NAMALWA (cell line): ENCODE measurements at places on chromosomes 4 and X.

DNA sequence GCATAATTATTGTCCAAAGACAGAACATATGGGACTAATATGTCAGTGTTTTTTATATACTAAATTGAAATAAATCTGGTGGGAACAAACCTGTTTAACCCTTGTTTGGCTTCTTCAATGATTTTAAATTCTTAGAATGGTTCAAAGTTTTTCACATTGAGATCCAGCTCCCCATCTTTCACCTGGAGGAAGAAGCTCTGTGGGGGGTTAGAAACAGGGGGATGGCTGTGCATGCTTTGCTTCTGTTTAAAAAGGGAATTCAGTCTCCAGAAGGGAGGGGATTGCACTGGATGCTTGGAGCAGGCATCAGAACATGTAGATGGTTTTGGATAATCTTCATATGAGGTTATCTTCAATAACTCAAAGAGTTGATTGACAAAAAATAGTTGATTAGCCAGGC, 72.1 kb downstream of the GALNT7 start:
- no peak for DNase-seq

GRCh38 chrX:313546-313945, 5.0 kb downstream of the GTPBP6 start:
- DNase-seq = no peak

DNA sequence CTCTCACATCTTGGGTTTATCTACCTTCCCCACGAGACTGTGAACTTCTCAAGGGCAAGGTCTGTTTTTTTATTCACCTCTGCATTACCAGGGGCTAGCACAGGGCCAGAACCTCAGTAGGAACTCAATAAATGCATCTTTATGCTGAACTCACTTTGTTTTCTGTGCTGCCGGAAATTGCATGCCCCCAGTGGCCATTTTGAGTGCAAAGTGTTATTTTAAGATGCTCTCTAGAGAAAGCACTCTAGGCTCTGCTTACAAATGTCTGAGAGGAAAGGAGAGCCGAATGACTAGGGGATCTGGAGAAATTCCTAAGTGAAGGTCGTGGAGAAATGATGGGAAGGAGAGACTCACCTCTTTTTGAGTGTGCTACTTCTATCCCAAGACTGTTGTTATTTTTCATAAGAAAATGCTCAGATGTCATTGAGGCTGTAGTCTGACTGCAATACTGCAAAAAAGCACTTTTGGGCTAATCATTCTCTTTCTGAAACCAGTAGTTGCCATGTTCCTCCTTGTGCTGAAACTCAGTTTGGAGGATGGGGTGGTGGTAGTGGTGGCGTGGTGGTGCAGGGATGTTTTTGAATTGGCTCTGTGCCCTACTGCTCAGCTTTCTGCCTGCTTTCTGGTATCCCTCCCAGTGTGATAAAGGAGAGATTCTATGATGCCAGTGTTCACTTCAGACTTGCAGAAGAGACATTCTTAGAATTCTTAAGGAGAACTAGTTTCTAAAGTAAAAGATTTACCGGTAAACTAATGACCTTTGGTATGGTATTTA, 41.3 kb downstream of the DOCK11 start:
- DNase-seq = peak; percentile 76

- DNase-seq = no peak
Observed at GRCh38 chr4:128461291-128462102, 173.9 kb upstream of the PGRMC2 start.

DNA sequence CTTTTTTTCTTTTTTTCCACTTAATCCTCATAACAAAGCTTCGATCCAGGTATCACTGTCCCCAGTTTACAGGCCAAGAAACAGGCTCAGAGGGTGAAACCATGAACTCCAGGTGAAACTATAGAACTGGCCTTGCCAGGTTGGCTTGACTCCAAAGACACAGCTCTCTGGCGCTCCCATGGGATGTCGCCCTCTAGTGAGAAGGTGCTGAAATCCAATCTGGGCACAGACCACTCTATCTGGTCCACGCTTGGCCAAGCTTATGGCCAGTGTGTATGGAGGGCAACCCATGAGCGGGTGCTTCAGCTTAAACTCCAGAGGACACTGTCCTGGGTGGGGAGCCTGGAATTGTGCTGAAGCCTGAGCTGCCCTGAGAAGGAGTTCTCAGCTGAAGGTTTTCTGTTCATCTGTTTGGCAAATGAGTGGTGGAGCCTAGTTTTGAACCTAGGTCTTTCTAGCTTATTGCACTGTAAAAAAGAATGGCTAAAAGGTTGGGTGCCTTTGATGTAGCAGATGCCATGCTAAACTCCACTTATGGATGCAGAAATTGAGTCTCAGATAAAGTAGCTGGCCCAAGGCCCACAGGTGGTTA, 70.5 kb downstream of the SEL1L3 start:
- peak; percentile 48 for DNase-seq
